ENCODE measurements at places on chromosomes 16 and 17.

DNA sequence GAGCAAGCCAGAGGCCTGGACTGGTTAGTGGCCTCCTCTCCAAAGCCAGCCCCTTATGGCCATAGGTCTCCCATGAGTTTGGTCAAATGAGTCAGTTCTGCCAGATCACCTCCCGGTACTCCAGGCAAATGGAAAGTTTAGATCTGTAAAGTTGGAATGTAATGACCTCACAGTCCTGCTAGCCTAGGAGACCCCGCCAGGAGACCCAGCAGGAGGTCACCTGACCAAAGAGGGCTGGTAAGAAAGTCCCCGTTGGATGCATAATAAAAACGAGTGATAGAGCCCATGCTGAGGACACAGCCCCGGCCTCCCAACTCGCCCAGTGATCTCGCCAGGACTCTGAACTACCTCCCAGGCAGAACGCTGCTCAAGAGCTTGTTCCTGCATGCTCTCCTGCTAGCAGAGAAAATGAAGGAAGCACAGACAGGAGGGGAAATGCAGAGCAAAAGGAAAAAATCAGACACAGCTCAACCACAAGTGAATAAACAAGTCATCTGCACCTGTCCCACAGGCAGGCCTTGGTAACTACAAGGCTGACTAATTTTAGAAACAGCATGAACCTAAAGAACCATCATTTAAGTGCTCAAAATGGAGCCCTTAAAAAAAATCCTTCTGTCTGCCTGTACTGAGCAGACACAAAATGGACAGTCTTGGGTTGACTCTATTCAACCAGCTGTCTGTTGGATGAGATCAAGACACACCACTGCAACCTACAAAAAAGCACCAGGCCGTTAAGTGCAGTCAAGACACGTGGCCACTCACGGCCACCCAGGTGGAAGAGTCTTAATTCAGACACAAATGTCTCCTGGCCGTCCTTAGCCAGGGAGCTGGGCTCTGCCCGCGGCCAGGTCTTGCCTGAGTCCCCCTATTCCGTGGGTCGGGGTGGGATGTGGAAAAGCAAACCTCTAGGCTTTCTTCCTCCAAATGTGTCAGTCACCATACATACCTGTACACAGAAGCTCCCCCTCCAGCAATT lies 9.2 kb downstream of the CDIP1 start:
- no peak for DNase-seq

DNA sequence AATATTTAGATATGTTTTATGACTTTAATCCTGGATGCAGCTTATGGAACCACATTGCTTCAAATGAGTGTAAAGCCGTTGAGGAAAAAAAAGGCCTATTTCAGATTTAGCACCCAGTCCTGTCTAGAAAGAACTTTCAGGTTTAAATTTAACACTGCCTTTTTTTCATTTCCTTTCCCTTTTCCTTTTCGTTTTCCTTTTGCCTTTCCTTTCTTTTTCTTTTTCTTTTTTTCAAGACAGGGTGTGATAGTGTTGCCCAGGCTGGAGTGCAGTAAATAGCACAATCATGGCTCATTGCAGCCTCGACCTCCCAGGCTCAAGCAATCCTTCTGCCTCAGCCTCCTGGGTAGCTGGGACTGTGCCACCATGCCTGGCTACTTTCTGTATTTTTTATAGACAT lies 15.9 kb downstream of the LUC7L3 start:
- DNase-seq, result no peak

- no peak for DNase-seq
Observed at GRCh38 chr17:41676058-41676419, 12.6 kb upstream of the EIF1 start.

DNA sequence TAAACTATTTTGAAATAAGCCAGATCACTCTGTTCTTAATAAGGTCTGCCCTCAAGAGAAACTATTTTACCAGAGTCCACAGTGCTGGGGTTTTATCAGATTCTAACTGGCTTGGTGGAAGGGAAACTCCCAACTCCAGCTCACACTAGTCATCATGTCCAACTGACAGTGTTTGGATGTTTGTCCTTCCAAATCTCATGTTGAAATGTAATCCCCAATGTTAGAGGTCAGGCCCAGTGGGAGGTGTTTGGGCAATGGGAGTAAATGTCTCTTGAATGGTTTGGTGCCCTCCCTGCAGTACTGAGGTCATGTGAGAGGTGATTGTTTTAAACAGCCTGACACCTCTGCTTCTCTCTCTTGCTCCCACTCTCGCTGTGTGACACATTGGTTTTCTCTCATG lies 1301.0 kb upstream of the CDH8 start:
- DNase-seq, result no peak

DNA sequence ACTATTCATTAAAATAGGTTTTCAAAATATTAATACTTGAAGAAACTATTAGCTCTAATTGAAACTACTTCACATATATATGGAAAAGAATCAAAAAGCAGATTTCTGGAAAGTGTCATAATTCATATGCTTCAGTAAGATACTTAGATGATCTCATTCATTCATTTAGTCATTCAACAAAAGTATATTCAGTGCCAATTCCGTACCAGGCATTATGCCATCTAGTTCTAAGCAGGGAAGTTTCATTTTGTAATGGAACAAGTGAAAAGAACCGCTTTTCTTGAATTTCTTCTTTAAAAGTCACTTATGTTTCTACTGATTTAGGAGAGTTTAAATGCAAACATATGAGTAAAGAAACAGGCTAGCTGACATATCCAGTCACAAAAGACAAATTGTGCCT lies 118.3 kb upstream of the FAM20A start:
- no peak for DNase-seq

DNA sequence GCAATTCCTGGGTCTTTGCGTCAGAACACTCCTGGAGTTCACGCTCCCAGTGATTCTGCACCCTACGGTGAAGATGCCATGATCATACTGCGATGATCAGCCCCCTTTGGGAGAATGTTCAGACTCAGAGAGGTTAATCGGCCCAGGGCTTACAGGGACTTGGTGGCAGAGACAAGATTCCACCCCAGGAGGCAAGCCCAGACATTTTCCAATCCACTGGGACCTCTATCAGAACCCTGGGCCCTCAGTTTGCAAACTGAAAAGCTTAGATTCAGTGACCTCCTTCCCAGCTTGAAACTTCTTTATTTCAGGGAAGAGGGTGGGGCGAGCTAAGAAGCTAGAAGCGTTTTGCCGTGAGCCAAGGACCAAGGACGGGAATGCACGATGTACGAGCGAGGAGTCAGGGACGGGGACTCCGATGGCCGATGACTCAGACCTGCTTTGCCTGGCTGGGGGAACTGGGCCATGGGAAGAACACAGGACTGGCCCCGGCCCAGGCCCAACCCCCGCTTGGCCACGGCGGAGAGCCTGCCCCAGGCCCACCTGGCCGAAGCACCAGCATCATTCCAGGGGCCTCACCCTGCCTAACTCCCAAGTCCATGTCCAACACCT lies 34.7 kb downstream of the SOCS3 start:
- no peak for DNase-seq

- DNase-seq, result no peak
Observed at GRCh38 chr16:29927070-29927905, 1.3 kb upstream of the KCTD13 start.

- no peak for DNase-seq
Observed at GRCh38 chr16:177394-177822, 928 bp downstream of the HBA1 start.

DNA sequence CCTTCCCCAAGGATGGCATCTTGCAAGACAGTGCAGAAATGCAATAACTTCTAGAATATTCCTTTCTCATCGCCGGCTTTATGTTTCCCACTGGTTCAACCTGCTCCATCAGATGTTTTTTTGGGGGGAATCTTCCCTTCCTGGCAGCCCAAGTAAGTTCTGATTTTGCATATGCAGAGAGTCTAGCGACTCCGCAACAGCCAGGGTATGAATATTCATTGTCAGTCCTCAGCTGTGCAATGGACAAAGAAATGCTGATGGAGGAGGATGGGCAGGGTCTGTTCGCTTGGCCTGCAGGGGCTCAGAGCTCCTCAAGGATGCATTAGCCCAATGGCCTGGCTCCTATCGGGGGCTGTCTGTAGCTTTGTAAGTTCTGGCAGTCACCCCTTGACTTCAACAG lies 358.8 kb upstream of the CCL2 start:
- DNase-seq, result no peak

GRCh38 chr17:45436161-45436560 lies 3.5 kb upstream of the ARHGAP27 start:
- DNase-seq, result no peak

DNA sequence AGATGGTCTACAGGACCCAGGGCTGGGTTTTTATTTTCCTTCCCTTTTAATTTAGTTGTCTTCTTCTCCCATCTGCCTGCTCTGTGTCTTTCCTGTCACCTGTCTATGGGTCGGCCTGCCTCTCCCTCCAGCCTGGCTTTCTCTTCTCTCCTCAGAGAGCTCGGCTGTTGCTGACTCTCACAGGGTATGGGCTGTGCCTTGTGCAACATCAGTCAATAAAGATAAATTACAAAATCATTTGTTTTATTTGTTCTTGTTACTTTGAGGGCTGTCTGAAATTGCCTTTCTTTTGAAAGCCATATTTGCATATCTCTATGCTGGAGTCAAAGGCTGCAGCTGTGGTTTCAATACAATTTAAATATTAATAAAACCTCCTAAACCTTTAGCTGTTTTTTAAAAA lies 15.6 kb downstream of the RND2 start:
- no peak for DNase-seq

GRCh38 chr17:2027528-2028233 lies 2.3 kb upstream of the DPH1 start:
- no peak for DNase-seq

- DNase-seq, result no peak
Observed at GRCh38 chr17:70523426-70523825, 354.1 kb downstream of the KCNJ2 start.

DNA sequence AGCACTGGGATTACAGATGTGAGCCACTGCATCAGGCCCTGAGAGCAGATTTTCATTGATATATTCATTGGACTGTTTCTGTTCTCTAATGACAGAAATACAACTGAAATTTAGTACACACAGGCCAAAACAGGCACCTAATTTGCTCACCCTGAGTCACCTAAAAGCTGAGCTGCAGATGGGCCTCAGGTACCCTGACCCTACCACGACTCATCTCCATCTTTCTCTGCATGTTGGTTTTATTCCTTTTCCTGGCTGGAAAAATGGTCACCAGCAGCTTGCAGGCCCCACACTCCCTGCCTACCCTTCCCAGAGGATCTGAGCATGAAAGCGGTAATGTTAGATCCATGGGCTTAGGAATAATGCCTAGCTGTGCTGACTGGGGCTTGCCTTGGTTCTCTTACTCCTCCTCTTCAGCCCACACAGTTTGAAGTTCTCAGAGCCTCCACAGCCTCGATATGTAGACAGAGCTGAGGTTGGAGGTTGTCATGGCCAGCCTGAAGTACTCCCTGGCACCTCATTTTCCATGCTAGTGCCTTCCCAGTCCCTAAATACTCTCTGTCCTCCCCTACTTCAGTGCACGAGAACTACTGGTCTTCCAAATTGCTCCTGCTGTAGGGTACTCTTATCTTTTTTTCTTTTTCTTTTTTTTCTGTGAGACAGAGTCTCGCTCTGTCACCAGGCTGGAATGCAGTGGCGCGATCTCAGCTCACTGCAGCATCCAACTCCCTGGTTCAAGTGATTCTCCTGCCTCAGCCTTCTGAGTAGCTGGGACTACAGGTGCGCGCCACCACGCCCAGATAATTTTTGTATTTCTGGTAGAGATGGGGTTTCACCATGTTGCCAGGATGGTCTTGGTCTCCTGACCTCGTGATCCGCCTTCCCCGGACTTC lies 51.1 kb downstream of the CENPV start:
- no peak for DNase-seq

DNA sequence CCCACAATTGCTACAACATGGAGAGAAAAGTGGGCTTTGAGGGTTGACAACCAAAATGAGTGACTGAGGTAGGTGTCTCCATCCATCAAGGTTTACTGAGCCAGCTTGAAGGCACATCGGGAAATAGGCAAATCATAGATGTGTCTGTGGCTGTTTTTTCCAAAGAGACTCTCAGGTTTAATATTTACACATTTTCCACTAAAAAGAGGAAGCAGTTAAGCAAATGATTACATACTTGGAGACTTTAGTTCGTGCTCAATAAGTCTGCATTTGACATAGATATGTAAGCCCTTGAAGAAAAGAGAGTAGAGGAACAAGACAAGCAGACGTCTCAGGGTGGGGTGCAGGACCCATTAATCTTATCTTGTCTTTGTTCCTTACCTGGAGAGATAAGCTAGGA lies 148.9 kb upstream of the COX10 start:
- no peak for DNase-seq

DNA sequence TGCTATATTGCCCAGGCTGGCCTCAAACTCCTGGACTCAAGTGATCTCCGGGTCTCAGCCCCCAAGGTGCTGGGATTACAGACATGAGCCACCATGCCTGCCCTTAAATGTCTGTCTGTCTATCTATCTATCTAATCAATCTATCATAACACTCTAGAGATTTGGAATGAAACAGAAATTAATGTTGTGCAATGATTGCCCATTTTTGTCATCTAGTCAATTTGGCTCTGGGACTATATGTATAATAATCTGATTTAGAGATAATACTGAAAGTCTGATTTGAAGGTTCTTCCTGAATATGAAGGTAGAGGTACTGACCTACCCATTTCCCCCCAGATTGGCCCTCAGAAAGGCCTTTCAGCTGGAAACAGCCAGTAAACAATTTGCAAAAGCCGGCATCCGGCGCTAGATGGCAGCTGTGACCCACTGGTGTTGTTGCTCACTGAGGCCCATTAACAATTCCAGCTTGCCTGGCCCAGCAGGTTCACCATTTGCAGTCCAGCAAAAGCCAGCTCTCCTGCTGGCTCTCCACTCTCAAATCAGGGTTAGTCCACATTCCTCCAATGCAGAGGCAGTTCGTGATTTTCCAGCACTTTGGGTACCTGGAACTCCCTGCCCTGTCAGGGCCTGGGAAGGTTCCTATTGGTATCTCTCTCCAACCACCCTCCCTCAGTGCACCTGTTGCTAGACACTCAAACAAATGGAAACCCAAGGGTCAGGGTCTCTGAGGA lies 22.9 kb upstream of the C16orf87 start:
- DNase-seq, result peak; percentile 61

- DNase-seq, result no peak
Observed at GRCh38 chr17:31838636-31839225, 20.3 kb downstream of the COPRS start.

DNA sequence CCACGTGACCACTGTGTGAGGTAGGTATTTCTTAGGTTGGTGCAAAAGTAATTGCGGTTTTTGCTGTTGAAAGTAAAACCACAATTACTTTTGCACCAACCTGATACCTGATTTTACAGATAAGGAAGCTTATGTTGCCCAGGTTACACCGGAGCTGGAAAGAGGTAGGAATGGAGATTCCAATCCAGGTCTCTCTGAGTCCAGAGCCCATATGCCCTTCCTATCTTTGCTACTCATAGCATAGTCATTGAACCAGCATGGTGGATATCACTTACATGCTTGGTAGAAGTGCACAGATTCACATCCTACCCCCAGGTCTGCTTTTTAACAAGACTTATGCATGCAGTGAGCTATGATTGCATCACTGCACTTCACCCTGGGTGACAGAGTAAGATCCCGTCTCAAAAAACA lies 61.8 kb downstream of the ARSG start:
- DNase-seq, result no peak

Data from stimulated activated naive CD8-positive, alpha-beta T cell treated with anti-CD3 and anti-CD28 coated beads, Interleukin-15, amount 100 ng/mL, for 72 hours (primary cell).